ENCODE measurements at places on chromosomes 7 and 10. TPM values are rescaled to one million over a fixed set of nuclear protein-coding genes. Genes with fewer than 3 reads are reported as not detected.

The SLC35B4 gene
- 2.7 TPM for total RNA-seq

DNA sequence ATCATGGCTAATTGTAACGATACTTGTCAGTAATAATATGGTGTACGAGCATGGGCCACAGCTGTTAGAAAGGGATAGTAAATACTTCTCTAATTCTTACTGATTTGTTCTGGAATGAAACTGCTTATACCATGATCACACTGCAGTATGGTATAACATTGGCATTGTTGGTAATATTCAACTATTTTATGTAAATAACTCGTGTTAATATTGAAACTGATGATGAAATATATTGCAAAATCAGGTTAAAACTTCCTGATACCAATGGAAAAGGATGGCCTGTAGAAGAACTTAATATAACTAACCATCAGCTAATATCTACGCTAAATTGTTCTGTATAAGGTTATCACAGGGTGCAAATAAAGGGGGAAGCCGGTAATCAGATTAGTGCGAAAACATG, 10.3 kb downstream of the OR2A14 start:
- DNase-seq: no peak

- DNase-seq: no peak
These were observed 19.4 kb downstream of the GTF2IRD1 start for GRCh38 chr7:74473116-74473515.

DNA sequence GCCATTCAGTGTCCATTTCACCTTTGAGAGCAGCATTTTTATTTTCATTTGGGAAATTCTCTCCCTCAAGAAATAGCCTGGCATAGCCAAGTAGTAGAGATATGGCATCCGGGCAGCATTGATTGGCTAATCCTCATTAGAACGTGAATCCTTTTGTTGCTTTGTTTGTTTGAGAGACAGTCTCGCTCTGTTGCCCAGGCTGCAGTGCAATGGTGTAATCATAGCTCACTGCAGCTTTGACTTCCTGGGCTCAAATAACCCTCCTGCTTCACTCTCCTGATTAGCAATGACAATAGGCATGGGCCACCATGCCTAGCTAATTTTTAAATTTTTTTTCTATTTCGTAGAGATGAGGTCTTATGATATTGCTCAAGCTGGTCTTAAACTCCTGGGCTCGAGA, 1174.9 kb upstream of the AUTS2 start:
- no peak for DNase-seq
